Spleen (tissue), 13 donors: ENCODE measurements at places on chromosomes 6 and 20. TPM values are rescaled to one million over a fixed set of nuclear protein-coding genes. Genes with fewer than 3 reads are reported as not detected.

DNA sequence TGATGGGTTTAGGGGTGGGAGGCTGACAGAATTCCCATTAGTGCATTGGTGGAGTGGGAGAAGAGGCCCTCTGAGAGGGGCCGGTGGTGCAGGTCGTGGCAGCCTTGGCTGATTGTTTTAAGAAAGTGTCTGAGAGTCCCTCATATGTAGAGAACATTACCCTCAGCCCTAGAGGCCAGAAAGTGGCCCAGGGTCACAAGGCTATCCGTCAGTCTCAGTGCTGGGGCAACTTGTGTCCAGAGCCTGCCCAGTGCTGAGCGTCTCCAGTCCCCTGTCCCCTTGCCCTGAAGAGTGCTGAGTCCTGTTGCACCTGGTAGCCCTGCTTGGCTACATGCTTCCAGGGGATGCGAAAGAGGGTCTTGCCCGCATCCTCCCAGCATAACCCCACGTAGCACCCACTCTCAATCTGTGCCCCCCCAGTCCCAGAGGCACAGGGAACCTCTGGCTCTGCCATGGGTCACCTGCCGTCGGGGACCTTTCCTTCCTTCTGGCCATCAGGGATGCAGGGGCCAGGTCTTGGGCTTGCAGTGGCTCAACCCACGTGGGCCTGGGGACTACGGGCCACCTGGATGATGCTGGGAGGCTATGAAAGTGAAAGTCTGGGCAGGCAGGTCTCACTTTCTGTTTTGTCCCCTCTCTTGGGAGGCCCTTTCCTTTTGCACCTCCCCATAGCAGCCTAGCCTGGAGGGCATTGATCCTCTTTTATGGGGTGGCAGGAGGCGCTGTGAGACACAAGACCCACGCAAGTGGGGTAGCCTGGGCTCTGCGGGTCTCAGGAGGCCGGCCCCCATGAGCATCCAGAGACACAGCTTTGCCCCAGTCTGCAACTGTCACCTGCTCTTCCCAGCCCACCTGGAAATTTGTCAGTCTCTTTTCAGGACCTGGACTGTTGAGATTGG, 12.2 kb downstream of the DUSP15 start:
- peak; percentile 73 for DNase-seq

DNA sequence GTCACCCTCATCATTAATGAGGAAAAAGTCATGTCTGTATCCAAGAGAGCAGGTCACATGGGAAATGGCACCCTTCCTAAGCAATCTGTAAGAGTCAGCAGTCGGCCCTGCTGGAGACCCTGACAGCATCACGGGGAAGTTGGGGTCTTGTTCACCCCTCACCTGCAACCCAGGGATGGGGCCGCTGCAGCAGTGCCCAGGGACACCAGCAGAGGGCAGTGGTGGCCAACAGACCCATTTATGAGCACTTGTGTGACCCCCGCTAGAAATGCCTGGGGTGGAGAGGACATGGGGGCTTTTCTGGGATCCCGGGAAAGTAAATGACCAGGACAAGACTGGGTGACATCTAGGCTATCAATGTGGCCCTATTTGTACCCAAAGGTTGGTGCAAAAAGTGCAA, 35.9 kb downstream of the ANKRD60 start:
- no peak for DNase-seq

DNA sequence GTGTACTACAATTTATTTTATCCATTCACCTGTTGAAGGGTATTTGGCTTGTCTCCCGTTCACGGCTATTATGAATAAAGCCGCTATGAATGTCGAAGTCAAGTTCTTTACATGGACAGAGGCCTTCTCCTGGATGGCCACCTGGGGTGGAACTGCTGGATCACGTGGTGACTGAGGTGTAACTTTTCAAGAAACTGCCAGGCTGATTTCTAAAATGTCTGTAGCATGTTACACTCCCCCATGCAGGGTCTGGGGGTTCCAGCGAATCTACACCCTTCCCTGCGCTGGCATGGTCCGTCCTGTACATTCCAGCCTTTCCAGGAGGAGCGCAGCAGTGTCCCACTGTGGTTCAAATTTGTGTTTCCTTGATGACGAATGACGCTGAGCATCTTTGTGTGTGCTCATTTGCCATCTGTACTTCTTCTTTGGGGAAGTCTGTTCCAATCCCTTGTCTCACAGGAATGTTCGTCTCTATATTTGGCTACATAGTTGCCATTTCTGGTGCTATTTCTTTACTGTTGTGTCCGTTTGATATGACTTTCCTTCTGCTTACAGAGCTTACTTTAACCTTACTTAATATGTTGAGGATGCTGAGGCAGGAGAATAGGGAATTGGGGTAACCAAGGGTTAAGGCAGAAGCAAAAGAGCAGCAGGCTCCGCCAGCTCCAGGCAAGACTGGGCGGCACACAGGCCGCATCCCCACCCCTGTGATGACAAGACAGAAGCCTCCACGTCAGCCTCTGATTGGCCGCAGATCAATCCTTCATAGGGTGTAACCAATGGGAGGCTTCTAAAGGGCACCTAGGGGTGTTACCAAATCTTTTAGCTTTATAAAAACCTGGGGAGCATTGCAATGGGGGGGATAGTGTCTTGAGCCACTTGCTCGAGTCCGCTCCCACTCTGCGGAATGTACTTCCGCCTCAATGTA, 106.6 kb downstream of the TAF4 start:
- peak; percentile 27 for DNase-seq

DNA sequence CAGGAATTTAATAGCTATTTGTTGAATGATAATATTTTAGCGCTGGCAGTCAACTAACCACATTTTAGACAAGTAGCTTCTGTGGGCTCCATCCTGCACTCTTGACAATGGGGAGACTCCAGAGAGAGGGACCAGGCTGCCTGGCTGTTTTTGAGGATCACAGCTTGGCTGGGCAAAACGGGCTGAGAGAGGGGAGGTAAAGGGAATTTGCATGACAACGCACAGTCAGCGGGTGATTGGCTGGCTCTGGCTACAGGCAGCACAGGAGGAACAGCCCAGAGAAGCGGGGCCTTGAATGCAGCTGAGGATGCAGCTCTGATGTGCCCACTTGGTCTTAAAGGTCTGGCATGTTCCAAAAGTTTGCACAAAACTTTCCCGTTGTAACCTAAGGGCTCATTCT, 41.2 kb downstream of the LRFN2 start:
- peak; percentile 52 for DNase-seq

DNA sequence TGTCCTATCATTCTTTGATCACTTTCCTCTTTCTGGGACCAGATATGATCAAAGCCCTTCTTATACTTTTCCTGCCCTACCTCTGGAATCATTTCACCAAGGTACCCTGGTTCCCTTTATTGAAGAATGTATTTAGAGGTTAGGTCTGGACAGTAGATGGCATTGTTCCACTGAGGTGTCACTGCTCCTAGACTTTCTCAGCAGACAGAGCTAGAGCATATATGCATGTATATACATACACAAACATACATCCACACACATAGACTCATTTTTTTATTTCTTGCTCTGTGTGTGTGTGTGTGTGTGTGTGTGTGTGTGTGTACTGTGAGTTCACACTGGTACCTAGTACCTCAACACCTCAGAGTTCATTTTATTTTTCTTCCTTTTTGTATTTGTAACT, 40.9 kb downstream of the PTPRA start:
- DNase-seq, result no peak

DNA sequence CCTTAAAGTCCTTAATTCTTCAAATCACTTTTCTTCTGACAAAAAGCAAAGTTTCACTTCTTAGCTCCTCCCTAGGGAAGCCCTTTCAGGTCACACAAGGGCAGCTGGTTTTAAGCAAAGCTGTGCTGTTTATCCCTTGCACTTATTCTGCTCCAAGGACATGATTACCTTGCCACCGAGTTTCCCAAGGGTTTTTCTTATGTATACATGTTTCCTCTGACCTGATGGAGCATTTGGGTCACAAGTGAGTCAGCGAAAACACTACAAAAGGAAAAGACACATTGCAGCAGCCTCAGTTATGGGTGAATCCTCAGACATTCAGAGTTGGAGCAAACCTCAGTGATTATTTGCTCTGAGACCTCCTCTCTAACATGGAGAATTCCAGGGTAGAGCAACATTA, 26.6 kb upstream of the ILRUN start:
- no peak for DNase-seq

C4A gene
- 268 TPM for total RNA-seq

CRISP1 gene
- not detected for total RNA-seq

DNA sequence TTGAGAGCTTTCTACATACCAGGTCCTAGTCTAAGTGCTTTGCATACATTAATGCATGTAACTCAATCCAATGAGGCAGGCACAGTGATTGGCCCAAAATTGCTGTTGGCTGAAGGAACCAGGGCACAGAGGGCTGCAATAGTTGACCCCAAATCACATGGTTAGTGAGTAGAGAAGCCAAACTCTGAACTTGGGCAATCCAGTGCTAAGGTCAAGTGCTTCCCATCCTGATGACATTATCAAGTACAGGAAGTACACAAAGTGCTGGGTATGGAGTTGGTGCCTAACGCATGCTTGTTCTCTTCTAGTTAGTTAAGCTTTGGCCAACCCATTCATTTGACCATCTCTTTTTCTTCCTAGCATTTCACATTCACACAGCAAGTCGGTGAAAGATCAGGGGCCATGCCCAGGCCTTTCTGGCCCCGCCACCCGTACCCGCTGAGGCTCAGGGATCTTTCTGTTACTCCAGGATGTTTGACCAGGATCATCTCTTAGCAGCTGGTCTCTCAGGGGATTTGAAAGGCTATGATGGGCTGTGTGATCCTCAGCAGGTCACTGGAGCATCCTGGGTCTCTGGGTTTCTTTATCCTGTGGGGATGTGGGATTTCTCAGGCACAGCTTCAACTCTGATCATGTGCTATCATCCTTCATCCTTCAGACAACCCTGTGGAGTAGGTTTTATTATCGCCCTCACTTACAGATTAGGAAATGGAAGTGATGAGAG, 7.0 kb downstream of the KCNB1 start:
- no peak for DNase-seq

GRCh38 chr6:7042654-7043545, 64.9 kb upstream of the RREB1 start:
- DNase-seq, result no peak

DNA sequence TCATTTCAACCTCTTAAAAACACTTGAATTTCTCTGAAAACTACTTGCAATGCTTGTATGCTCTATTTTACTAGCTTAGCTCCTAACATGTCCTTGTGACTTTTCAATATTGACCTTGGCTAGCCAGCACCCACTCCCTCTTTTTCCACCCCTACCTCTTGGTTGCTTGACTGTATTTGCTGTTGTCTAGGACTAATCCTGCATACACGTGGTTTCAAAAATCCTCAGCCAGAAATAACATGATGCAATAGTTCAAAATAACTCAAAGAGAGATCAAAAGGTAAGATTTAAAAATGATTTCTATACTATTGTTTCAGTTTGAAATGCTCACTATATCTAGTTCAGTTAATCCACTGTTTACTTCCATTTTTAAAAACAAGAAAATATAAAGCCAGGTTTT, 102.3 kb upstream of the TBX18 start:
- DNase-seq, result no peak

DNA sequence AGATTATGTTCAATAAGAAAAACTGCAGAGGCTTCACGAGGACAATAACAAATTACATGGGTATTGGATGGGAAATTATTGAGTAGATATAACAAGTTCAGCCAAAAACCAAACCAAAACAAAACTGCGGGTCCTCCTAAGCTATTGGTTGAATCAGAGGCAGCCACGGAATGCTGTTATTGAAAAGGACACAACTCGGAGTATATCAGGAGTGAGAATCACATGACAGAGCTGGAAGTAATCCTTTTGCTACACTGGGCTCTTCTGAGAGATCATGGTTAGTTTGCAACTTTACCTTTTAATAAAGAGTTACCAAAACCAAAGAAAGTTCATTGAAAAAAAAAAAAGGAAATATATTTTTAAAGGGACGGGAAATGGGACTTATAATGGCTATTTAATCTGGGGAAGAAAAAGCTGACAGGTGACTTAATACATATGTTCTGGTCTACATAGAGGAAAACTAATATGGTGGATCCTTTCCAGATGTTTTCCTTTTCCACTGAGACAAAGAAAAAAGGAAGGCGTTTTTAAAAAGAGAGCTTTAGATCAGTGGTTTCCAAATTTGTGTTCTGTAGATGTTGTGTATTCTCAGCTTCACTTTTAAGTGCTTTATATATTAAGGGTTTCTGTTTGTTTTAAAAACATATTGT, 6.9 kb upstream of the CITED2 start:
- no peak for DNase-seq

DNA sequence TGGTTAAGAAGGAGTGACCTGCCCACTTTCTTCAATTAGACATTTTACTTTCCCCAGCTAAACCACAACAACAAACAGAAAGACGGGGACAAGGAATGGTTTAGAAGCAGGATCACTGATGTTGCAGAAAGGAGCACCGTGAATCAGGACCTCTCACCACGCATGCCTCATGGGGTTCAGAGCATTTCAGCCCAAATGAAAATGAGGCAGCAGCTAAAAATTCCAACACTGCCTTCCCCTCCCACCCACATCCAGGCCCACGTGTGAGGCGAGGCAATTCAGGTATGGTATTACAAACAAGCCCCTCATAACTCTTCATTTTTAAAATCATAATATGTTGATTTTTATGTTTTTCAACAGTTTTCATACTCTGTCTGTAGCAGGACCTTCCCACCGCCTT, 194.1 kb upstream of the ARID1B start:
- DNase-seq, result no peak

- no peak for DNase-seq
These were observed 6.3 kb downstream of the ZMYND8 start for GRCh38 chr20:47350181-47350550.

DNA sequence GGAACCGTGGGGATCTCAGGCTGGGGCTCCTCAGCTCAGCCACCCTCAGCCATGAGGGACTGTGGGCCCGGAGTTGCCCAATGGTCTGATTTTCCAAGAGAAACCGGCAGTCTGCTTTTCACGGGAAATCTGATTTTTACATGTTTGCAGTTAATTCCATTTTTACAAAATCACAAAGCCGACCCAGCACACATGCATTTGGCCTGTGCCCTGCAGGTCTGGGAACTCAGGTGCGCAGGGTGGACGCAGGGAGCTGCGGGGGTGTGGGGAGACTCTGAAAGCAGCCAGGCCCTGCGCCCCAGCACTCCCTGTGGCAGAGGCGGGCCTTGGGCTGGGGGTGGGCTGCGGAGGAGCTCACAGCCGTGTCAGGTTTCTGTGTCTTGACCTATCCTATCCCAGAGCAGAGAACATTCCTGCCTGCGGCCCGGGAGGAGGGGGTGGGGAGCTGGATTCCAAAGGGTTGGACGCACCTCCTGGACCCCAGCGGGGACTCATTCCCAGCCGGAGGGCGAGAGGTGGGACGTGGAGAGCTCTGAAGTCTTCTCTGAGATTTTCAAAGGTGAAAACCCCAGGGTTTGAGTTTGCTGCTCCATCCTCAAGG, 60.6 kb downstream of the ADNP start:
- peak; percentile 45 for DNase-seq

- DNase-seq, result no peak
These were observed 60.2 kb upstream of the TMEM244 start for GRCh38 chr6:129921169-129921817.

METTL24 gene
- total RNA-seq, result 0.98 TPM

GRCh38 chr6:48087448-48087847, 23.5 kb downstream of the PTCHD4 start:
- DNase-seq, result no peak

- DNase-seq, result no peak
These were observed 28.7 kb downstream of the FKBP1A start for GRCh38 chr20:1364106-1364505.

GRCh38 chr20:16695628-16696027, 34.2 kb upstream of the SNRPB2 start:
- DNase-seq, result no peak

CALHM6 gene
- total RNA-seq, result 128 TPM

UBD gene
- total RNA-seq, result 10.9 TPM

FAM184A gene
- 0.97 TPM for total RNA-seq

GRCh38 chr20:20608641-20609040, 103.8 kb downstream of the RALGAPA2 start:
- DNase-seq, result no peak
